Amniotic epithelial cell (primary cell): ENCODE measurements at places on chromosomes 2 and 18.

DNA sequence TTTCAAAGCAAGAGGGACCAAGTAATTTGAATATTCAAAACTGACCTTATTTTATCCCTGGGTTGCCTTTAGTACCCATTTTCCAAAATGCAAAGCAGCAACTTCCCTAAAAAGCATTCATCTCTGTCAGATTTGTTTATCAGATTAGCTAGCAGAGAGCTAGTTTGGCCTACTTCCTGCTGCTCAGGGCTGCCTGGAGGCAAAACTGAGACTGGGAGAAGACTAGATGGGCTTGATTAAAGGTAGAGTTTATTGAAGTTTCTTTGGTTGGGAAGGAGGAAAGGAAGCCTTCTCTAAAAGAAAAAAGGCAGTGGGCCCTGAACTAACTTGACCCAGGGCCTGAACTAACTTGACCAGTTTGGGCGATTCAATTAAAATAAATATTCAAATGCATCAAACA is 426.1 kb upstream of the FAM98A start:
- no peak for DNase-seq

- DNase-seq = peak; percentile 62
Measured at GRCh38 chr2:206275312-206276055, 1.0 kb downstream of the ZDBF2 start.

DNA sequence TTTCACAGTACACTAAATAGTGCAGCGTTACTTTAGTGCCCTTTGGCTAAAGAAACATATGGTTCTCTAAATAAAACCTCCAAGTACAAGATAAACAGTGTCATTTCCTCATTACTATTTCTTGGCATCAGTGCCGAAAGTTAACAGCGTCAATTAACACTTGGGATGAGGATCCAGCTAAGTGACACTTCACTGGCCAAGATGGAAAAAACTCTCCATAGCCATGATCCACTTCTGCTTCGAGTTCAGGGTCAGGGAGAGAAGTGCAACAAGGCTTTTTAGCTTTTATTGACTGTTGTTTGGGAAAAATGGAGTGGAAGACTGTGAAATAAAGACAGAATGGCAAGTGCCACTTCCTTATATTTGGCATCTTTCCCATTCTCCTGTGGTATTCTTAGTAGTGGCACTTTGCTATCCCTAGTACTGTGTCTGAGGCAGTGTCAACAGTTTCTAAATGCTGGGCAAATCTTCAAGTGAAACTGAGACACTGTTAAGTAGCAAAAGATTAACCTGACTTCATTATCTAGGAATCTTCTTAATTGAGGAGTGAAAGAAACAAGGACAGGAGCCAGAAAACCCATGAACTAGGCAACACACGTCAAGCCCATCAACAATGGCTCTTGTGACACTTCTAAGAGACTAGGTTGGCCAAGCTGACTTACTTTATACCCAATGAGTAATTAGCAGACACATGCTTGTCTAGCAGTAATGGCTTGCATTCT is 222.5 kb upstream of the SESTD1 start:
- DNase-seq = no peak

GRCh38 chr2:46276642-46277041 is 20.6 kb upstream of the EPAS1 start:
- DNase-seq = peak; percentile 78

DNA sequence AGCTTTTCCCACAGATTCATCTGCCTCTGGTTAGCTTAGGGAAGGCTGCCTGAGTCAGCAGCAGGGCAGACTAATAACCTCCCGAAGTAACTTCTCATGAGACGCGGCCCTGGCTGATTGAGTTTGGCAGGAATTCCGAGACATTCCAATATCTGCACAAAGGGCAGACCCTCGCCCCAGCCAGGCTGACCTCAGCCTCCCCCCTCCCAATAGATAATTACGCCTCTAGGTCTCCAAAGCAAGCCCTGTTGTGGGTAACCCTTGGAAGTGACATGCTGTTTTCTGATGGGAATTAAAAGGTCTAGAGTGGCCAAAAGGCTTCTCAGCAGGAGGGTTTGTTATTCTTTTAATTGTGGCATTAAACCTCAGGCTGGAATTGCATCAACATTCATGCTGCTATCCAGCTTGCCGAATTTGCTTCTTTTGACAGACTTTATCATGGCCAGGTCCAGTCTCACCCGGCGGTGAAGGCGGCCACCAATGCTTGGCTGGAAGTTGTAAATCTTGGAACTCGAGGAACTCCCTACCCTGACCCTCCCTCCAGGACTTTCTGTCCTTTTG is 98.0 kb upstream of the SLC14A2 start:
- DNase-seq = no peak

- DNase-seq = peak; percentile 65
Measured at GRCh38 chr2:174663550-174663949, 65.9 kb upstream of the WIPF1 start.

DNA sequence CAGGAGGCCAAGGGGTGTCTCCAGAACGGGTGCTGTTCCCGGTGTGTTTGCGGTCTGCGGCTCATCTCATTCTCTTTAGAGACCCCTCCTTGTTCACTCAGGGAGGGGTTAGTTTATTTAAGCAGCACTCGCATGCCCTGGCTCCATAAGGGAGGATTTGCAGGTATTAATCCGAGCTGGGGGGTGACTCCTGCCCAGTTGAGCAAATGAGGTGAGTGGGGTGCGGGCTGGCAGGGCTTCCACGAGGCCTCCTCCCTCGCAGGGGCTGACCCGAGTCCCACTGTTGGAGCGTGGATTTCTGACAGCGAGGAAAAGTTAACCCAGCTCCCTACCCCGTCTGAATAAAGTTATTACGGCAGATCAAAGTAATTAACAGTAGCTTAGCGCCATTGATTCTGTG is 371.8 kb upstream of the SALL3 start:
- DNase-seq = no peak

- DNase-seq = no peak
Measured at GRCh38 chr2:192053921-192054320, 140.8 kb downstream of the TMEFF2 start.

GRCh38 chr2:241769819-241770184 is 6.8 kb upstream of the GAL3ST2 start:
- no peak for DNase-seq
